ENCODE measurements at places on chromosomes 11 and 22. TPM values are rescaled to one million over a fixed set of nuclear protein-coding genes. Genes with fewer than 3 reads are reported as not detected.
A peak's percentile ranks its signal among the peaks of the same experiment; 100 is the strongest.

DNA sequence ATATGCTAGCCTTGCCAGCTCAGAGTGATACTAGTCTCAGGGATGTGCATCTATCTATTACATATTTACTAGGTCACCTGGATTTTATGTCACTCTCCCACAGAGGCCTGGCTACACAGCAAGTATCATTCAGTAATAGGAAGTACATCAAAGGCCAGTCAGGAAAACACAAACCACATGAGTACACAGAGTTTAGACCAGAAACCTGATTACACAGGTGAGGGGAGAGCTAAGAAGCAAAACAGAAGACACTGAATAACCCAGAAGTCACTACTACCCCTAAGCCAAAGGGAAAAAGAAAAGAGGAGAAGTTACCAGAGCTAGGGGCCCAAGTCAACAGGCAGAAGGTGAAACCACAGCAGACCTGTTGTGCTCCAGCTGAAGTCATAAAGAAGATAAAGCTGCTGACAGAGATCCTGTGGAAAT lies 13.3 kb downstream of the LPXN start:
- no peaks in the 10 kb centered on the region for H3K27me3 ChIP-seq
- H3K36me3 ChIP-seq = no peaks in the 10 kb centered on the region
- no peak for DNase-seq
- H3K27ac ChIP-seq = no peak overlapping the region
- H3K4me3 ChIP-seq = no peak overlapping the region
- H3K4me1 ChIP-seq = no peaks in the 10 kb centered on the region

- no peak overlapping the region for H3K27ac ChIP-seq
- no peaks in the 10 kb centered on the region for H3K36me3 ChIP-seq
- DNase-seq = no peak
- H3K27me3 ChIP-seq = no peaks in the 10 kb centered on the region
- no peak overlapping the region for H3K4me3 ChIP-seq
Measured at GRCh38 chr11:2166091-2166851, 5.3 kb upstream of the INS start.

DNA sequence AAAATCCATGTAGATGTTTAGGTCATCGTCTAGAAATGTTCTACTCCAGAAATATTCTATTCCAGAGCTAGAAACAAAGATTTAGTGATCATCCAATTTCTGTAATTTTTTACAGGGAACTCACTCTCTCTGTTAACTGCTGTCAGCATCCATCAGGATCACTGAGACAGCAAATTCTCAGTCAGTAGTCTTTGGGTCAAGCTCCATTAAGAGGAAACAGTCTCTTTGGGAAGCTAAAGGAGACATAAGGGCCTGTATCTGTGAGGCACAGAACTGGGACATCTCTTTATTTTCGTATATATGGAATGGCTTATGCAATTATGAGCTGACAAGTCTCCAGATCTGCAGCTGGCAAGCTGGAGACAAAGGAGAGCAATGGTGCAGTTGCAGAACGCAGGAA lies 48.3 kb downstream of the PIK3C2A start:
- no peaks in the 10 kb centered on the region for H3K27me3 ChIP-seq
- H3K36me3 ChIP-seq = no peaks in the 10 kb centered on the region
- DNase-seq = no peak

GRCh38 chr11:106021181-106021966 lies 666 bp downstream of the MSANTD4 start:
- no peak for DNase-seq
- peak overlapping the region; percentile 52 for H3K27ac ChIP-seq
- H3K4me1 ChIP-seq = peaks cover 14% of the 10 kb centered on the region
- H3K27me3 ChIP-seq = no peaks in the 10 kb centered on the region
- peak overlapping the region; percentile 85 for H3K4me3 ChIP-seq
- H3K36me3 ChIP-seq = no peaks in the 10 kb centered on the region

GRCh38 chr11:64237484-64237951 lies 3.1 kb downstream of the VEGFB start:
- no peaks in the 10 kb centered on the region for H3K27me3 ChIP-seq
- H3K27ac ChIP-seq = no peak overlapping the region
- no peak for DNase-seq
- H3K4me1 ChIP-seq = peaks cover 58% of the 10 kb centered on the region
- H3K4me3 ChIP-seq = no peak overlapping the region
- H3K36me3 ChIP-seq = 0 out of 2 replicates have a peak, but pooled peaks cover 8% of the 10 kb centered on the region

DNA sequence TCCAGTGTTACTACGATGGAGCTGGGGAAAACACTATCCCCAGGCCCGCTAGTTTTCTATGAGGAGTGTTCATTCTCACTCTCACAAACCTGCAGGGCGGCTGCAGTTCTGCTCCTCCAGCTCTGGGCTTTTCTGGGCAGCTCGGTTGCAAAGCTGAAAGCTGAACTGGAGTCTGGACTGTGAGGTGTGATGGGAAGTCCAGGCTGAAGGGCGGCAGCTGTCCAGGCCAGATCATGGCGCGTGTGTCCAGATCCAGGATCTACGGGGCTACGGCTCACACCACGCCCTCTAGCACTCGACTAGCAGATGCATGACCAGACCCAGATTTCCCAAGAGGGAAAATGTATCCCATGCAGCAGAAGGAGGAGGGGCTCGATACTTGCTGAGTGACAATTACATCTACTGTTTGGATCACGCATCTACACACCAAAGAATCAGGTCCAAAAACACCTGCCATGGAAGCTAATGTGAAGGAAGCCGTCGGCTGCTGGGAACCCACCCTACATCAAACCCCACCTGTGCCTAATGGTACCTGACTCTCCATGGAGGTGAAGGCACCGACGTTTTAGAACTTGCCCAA lies 555.0 kb downstream of the BRD1 start:
- no peaks in the 10 kb centered on the region for H3K4me1 ChIP-seq
- H3K36me3 ChIP-seq = no peaks in the 10 kb centered on the region
- peaks cover 58% of the 10 kb centered on the region for H3K27me3 ChIP-seq
- no peak overlapping the region for H3K4me3 ChIP-seq

GRCh38 chr11:131943295-131943694 lies 572.9 kb downstream of the NTM start:
- DNase-seq = no peak
- H3K36me3 ChIP-seq = no peaks in the 10 kb centered on the region
- no peak overlapping the region for H3K4me3 ChIP-seq

GRCh38 chr11:102293873-102294601 lies 23.2 kb upstream of the BIRC3 start:
- no peaks in the 10 kb centered on the region for H3K4me1 ChIP-seq
- H3K4me3 ChIP-seq = no peak overlapping the region
- H3K36me3 ChIP-seq = no peaks in the 10 kb centered on the region

DNA sequence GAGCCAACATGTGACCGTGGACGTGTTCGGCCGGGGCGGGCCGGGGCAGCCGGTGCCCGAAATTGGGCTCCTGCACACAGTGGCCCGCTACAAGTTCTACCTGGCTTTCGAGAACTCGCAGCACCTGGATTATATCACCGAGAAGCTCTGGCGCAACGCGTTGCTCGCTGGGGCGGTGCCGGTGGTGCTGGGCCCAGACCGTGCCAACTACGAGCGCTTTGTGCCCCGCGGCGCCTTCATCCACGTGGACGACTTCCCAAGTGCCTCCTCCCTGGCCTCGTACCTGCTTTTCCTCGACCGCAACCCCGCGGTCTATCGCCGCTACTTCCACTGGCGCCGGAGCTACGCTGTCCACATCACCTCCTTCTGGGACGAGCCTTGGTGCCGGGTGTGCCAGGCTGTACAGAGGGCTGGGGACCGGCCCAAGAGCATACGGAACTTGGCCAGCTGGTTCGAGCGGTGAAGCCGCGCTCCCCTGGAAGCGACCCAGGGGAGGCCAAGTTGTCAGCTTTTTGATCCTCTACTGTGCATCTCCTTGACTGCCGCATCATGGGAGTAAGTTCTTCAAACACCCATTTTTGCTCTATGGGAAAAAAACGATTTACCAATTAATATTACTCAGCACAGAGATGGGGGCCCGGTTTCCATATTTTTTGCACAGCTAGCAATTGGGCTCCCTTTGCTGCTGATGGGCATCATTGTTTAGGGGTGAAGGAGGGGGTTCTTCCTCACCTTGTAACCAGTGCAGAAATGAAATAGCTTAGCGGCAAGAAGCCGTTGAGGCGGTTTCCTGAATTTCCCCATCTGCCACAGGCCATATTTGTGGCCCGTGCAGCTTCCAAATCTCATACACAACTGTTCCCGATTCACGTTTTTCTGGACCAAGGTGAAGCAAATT lies 1.8 kb downstream of the FUT4 start:
- H3K27me3 ChIP-seq = no peaks in the 10 kb centered on the region
- H3K4me3 ChIP-seq = peak overlapping the region; percentile 57
- H3K4me1 ChIP-seq = peaks cover 8% of the 10 kb centered on the region
- H3K27ac ChIP-seq = no peak overlapping the region
- DNase-seq = no peak
- H3K36me3 ChIP-seq = no peaks in the 10 kb centered on the region

DNA sequence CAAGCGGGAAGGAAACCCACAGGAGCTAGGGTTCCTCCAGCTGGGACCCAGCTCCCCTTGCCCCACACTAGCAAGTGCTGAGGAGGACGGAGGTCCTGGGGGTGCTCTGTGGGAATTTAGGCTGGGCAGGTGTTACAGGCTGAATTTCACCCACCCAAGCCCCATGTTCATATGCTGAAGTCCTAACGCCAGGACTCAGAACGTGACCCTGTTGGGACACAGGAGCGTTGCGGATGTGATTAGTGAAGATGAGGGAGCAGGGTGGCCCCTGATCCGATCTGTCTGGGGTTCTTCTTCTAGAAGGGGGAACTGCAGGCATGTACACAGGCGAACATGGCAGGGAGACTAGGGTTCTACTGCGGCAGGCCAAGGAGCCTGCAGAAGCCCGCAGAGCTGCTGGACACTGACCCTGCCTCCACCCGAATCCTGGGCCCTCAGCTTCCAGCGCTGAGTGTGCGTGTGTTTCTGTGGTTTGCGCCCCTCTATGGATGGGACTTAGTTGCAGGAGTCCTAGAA lies 103.4 kb upstream of the FGF3 start:
- no peak for DNase-seq
- H3K4me1 ChIP-seq = no peaks in the 10 kb centered on the region
- H3K36me3 ChIP-seq = no peaks in the 10 kb centered on the region
- no peak overlapping the region for H3K4me3 ChIP-seq
- no peak overlapping the region for H3K27ac ChIP-seq

GRCh38 chr11:72863916-72864315 lies 49.7 kb downstream of the ATG16L2 start:
- H3K27me3 ChIP-seq = no peaks in the 10 kb centered on the region
- H3K4me3 ChIP-seq = no peak overlapping the region
- DNase-seq = no peak
- H3K27ac ChIP-seq = no peak overlapping the region

DNA sequence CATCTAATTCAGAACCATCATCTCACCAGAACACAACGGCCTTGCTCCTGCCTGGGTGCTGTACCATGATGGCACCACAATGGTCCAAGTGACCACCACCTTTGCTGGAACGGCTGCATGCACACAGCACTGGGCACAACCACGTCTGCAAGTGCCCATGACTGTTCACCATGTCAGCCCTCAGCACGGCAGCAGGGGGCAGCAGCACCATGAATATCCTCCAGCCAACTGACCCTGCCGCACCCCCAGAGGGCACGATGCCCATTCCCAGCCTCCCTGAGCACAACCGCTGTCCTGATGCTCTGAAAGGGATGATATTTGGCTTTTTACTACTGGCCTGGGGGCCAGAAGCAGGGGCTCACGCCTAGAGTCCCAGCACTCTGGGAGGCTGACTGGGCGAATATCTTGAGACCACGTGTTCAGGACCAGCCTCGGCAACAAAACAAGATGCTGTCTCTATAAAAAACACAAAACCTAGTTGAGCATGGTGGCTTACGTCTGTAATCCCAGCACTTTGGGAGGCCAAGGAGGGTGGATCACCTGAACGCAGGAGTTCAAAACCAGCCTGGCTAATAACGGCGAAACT lies 25.7 kb downstream of the DRD4 start:
- H3K4me1 ChIP-seq = no peaks in the 10 kb centered on the region
- peak; percentile 48 for DNase-seq
- H3K36me3 ChIP-seq = no peaks in the 10 kb centered on the region
- H3K4me3 ChIP-seq = no peak overlapping the region
- no peak overlapping the region for H3K27ac ChIP-seq

DNA sequence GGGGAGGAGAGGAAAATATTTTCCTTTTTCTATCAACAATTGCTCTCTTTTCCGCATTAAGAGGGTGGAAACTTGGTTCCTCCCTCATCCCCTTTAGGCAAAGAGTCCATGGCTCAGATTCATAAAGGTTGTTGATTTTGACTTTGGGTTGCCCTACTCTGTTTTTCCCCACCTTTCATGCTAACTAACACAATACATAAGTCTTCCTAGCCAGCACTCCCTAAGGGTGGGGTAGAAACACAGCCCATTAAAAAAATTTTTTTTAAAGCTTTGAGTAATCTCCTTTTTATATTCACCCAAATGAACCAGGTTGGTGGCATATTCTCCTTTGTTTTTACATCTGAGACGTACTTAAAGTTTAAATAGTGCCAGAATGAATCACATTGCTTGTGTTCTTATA lies 20.0 kb upstream of the LIN7C start:
- no peak overlapping the region for H3K27ac ChIP-seq
- no peaks in the 10 kb centered on the region for H3K27me3 ChIP-seq
- peaks cover 5% of the 10 kb centered on the region for H3K4me1 ChIP-seq
- no peaks in the 10 kb centered on the region for H3K36me3 ChIP-seq

GRCh38 chr11:67371189-67371910 lies 2.0 kb downstream of the CLCF1 start:
- no peaks in the 10 kb centered on the region for H3K27me3 ChIP-seq
- peak overlapping the region; percentile 13 for H3K4me3 ChIP-seq
- peak overlapping the region; percentile 100 for H3K27ac ChIP-seq
- H3K4me1 ChIP-seq = peaks cover 80% of the 10 kb centered on the region
- DNase-seq = no peak

The LMNTD2 gene
- total RNA-seq = 9.5 TPM

The LRRC56 gene
- 9.1 TPM for total RNA-seq

The SMTNL1 gene
- not detected for total RNA-seq

The APOA4 gene
- not detected for total RNA-seq

The EMID1 gene
- total RNA-seq = 9.6 TPM

The GAB4 gene
- total RNA-seq = not detected

The DRD2 gene
- total RNA-seq = not detected

The SLC17A6 gene
- not detected for total RNA-seq

The GGTLC2 gene
- total RNA-seq = not detected

The HSPB2 gene
- not detected for total RNA-seq

The ZNF280B gene
- total RNA-seq = 5.5 TPM

The USP2 gene
- total RNA-seq = 5.0 TPM
